ENCODE measurements at places on chromosomes 7 and 10.

DNA sequence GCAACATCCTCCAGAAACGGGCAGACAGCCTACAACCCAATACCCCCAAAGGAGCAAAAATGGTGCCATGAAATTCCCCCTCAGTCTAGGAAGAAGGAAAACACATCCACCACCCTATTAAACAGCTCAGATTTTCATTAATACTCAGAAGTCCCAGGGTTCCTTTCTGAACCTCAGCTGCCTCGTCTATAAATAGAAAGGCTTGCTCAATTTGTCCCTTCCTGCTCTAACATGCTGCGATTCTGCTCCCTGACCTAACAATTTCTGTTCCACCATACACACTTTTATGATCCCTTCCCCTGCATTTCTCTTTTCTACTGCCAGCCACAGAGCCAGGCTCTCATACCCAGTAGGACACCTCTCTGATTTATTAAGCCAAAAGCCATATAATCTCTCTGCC, 68.1 kb downstream of the MTERF1 start:
- no peak for DNase-seq

- DNase-seq, result no peak
Observed at GRCh38 chr10:132979491-132980425, 37.4 kb upstream of the CFAP46 start.

GRCh38 chr7:49852619-49853462, 79.4 kb downstream of the VWC2 start:
- peak; percentile 8 for DNase-seq

- no peak for DNase-seq
Observed at GRCh38 chr7:158097106-158097452, 490.5 kb downstream of the PTPRN2 start.

DNA sequence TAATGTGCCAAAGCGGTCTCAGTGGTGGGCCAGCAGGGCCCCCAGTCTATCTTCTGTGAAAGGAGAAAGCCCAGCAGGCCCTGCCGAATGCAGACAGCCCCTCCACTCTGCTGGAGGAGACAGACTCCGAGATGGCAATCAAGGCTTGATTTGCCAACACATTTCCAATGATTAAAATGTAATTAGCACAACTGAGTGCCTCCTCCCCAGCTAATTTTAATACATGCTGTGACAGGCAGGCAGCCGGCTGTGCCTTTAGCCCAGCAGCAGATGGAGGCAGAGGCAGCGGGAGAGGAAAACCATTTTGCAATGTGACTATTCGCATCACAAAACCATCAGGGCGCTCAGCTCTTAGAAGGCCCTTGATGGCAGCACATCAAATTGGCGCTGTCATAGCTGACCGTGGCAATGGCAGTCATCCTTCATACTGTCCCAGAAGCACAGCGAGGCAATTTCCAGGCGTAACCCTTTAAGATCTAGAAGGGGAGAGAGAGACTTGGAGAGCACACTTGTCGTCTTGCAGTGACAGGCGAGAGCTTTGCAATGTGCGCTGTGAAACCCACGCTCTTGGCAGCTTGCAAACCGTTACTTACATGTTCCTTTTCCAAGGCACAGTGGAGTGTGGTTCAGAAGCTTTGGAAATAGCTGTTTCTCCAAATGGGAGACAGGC, 714.8 kb upstream of the GALNT17 start:
- DNase-seq, result no peak

DNA sequence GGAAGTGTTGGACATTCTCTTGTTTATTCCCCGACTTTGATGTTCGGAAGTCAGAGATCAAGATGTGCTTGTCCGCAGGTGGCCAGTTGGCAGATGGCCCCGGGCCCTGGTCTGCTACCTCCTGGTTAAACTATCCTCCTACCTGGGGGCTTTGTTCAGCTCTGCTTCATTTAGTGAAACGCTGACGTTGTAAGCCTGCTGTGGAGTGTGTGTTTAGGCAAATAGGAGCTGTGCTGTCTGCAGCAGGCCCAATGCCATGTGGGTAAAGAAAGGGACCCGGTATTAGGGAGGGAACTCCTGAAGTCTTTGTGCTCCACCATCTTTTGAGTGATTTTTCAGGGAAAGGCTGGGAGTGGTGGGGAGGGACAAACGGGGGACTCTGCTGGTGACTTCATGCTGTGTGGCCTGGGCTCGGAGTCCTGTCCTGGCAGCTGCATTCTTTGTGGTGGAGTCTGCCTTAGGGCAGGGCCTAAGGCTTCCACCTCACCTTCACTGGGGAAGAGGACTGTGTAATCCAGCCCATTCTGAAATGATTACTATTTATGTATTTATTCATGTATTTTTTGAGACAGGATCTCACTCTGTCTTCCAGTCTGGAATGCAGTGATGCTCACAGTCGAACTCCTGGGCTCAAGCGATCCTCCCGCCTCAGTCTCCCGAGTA, 171.1 kb upstream of the KLF6 start:
- no peak for DNase-seq

- no peak for DNase-seq
Observed at GRCh38 chr10:125611756-125612155, 71.2 kb downstream of the TEX36 start.

DNA sequence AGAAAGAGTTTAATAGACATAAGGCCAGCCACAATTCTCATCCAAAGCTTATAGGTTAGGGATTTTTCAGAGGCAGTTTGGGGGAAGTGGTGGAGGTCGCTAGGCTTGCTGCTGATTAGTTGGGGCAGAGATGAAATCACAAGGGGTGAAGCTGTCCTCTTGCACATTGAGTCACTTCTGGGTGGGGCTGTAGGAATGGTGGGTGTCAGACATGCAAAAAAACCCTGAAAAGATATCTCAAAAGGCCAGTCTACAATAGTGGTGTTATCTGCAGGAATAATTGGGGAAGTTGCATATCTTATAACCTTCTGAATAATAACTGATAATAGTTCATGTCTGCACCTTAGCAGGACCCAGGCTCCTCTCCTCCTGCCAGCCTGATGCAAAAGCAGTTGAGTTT, 2.1 kb downstream of the FAM24B start:
- DNase-seq, result no peak

- no peak for DNase-seq
Observed at GRCh38 chr7:103866919-103867318, 122.5 kb downstream of the RELN start.

Measured in HTR-8/SVneo (cell line).